Right renal pelvis (tissue), 4 donors: ENCODE measurements at places on chromosomes 7 and 10.

DNA sequence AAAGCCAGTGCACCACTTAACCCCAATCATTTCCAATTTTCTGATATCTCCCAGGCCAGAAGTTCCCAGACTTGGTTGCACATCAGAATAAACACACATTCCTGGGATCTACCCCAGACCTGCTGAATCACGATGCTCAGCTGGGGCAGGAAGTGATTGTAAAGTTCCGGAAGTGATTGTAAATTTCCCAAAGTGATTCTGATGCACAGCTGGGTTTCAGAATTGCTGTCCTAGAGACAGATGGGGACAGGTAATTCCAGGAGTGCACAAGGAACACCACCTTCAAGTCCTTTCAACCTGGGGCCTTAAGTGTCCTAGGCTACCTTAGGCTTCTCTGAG, 104.2 kb upstream of the EEPD1 start:
- no peak for DNase-seq

DNA sequence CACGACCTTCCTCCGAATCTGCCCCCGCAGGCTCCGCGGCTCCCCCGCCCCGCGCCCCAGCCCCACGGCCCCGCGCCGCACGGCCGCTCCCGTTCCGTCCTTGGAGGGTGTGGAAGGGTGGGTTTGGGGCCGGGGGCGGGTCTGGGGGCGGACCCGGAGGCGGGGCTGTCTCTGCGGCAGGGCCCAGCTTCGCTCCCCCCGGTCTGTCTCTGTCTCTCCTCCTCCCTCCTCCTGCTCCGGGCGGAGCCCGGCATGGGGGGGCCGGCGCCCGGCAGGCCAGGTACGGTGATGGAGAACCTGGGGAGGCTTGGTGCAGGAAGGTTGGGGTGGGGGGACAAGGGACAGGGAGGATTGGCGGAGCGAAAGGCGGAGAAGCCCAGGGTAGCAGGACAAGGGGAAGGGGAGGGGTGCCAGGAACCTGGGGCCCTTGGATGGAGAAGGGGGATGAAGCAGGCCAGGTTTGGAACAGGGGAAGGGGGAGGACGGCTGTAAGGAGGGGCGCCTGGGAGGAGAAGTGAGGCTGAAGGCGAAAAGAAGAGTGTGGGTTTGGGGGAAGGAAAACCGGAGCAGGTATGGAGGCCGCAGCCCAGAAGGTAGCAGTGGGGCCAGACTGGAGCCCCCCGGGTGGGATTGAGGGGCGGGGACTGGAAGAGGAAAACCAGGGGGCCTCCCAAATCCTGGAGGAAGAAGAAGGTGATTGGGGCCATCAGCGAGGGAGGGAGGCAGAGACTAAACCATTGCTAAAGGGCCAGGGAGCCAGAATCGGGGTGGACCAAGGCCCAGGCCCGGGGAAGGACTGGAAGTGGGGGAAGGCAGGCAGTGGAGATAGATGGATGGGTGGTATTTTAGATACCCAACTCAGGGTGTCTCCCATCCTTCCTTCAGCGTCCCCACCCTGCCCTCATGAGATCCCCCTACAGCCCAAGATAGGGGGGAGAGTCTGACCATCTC, at the start of gene NYAP1:
Gene NYAP1 (plus strand): TSS at position 206 of the 951 bp plus-strand sequence. CDS start 1,385 bp downstream, outside the sequence.
- no peak for DNase-seq

- no peak for DNase-seq
These were observed 17.7 kb downstream of the RAB19 start for GRCh38 chr7:140421521-140421920.

- DNase-seq = no peak
These were observed 40.9 kb upstream of the PAPSS2 start for GRCh38 chr10:87618566-87619423.
